Activated CD4-positive, alpha-beta T cell treated with anti-CD3 and anti-CD28 coated beads for 36 hours (primary cell): ENCODE measurements at places on chromosomes 1 and 21. TPM values are rescaled to one million over a fixed set of nuclear protein-coding genes. Genes with fewer than 3 reads are reported as not detected.

Gene PSEN2
- 2.2 TPM for total RNA-seq

Gene TAS1R1
- total RNA-seq = 0.07 TPM

Gene ST6GALNAC5
- not detected for total RNA-seq

GRCh38 chr1:182457844-182458243 is 7.9 kb downstream of the RGSL1 start:
- DNase-seq = no peak

DNA sequence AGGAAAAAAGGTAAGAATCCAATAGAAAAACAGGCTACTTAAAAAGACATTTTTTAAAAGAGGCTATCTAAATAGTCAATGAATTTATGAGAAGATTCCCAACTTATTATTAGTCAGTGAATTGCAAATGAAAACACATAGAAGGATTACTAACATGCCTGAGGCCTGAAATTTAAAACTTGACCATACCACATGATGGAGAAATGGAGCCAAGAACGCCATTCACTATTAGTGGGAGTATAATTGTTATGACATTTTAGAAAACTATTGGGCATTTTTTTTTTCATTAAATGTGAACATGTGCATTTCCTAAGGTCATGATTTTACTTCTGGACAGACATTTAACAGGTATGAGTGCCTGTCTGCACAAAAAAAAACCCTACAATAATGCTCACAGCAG is 24.8 kb upstream of the OR2B11 start:
- DNase-seq = no peak

GRCh38 chr1:26075421-26076144 is 8.2 kb upstream of the TRIM63 start:
- no peak for DNase-seq

DNA sequence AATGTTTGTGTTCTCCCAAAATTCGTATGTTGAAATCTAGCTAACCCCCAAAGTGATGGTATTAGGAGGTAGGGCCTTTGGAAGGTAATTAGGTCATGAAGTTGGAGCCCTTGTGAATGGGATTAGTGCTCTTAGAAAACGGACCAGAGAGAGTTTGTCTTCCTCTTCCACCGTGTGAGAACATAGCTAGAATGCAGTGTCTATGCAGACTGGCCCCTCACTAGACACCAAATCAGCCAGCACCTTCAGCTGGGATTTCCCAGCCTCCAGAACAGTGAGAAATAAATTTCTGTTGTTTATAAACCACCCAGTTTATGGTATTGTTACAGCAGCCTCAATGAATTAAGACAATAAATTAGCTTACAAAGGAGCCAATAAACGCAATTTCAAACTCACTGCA is 58.0 kb downstream of the KIAA0319L start:
- DNase-seq = no peak
